Hematopoietic multipotent progenitor cell treated with erythropoietin and hydrocortisone succinate and interleukin-3 and kit ligand, for 8 days (in vitro differentiated cells): ENCODE measurements at places on chromosomes 4 and X.

DNA sequence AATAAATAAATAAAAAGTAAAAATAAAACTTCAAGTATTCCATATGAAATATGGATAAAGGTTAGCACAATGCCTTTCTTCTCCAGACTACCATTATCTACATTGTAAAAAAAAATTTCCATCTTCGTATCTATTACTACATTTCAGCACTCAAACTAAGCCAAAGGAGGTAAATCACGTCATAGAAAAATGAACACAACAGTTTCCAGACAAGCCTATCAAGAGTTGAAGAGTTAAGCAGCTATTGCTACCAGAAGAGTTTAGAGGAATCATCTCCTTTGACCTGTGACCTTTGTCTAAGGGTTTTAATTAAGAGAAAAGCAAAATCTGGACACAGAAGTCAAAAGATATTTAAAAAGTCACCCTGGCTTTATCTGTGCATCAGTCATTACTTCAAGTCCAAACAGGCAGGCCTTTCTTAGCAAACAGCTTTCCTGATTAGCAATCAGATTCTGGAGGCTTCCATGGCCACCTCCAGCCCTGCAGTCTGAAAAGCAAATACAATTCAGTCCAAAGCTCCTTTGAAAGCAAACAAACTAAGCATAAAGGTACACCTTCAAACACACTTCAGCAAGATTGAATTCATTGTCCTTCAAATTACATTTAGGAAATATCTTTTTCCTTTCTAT lies 82.2 kb downstream of the APBB2 start:
- DNase-seq, result no peak

- no peak for DNase-seq
Observed at GRCh38 chr4:145868637-145869409, 69.8 kb downstream of the ZNF827 start.

DNA sequence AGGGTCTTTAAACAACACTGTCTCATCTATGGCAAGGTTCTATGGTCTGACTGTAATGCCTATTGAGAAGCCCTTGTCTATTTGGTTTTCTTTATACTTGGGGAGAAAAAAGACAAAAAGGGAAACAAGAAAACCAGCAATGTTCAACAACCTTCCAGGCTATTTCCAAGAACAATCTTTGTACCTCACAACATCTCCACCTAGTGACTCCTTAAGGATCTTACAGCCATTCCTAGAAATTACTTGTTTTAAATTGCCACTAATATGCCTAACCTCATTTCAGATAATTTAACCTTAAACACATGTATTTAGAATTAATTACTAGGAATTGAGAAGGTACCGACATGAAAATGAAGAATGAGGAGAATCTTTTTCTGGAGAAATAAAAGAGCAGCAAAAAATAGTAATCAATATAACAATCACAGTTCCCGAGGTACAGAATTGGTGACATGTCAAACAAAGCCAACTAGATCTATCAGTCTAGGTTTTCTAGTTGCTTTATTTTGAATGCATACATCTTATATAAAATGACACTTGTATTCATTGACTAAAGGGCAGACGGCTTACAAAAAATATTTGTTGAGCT lies 1.6 kb upstream of the RBM46 start:
- peak; percentile 22 for DNase-seq

- DNase-seq, result peak; percentile 57
Observed at GRCh38 chrX:40153345-40154249, 55.8 kb upstream of the BCOR start.
